SHP77 (cell line): ENCODE measurements at places on chromosomes 3 and 15.

- no peak for DNase-seq
These were observed 234.6 kb downstream of the THRB start for GRCh38 chr3:24259901-24260512.

GRCh38 chr3:135760581-135760980 is 204.9 kb upstream of the PPP2R3A start:
- no peak for DNase-seq

GRCh38 chr3:165210132-165210531 is 13.9 kb upstream of the SLITRK3 start:
- no peak for DNase-seq

DNA sequence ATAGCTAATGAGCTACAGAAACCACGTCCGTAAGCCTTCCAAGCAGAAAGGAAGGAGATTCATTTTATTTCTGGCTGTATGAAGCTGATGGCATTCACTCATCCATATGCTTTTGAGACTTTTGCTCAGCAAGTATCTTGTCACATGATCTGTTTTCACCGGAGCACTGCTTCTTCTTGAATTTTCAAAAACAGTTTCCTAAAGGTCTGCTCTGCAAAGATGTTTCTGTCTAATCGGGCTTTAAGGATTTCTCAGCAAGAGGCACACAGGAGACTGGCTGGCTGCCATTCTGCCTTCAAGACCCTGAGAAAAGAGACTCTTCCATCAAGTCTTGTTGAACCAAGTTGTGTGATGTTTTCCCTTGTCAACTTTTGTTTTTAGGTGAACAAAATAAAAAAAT is 289.6 kb upstream of the LYSMD4 start:
- no peak for DNase-seq

DNA sequence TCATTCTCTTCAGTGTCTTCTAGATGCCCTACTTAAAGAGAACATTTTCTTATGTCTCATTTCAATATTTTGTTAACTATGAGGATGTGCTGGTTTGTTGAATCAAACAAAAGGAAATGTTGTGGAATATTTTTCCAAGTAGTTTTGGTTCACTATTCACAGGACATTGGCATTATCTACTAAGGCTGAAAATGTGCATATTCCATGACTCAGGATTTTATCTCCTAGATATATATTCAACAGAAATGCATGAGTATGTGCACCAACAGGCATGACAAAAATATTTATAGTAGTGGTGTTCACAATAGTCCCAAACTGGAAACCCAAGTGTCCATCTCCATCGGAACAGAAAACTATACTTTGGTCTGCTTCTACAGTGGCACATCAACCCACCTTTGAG is 16.7 kb upstream of the NR1I2 start:
- DNase-seq, result no peak

GRCh38 chr3:16932877-16933276 is 48.1 kb downstream of the PLCL2 start:
- DNase-seq, result no peak

DNA sequence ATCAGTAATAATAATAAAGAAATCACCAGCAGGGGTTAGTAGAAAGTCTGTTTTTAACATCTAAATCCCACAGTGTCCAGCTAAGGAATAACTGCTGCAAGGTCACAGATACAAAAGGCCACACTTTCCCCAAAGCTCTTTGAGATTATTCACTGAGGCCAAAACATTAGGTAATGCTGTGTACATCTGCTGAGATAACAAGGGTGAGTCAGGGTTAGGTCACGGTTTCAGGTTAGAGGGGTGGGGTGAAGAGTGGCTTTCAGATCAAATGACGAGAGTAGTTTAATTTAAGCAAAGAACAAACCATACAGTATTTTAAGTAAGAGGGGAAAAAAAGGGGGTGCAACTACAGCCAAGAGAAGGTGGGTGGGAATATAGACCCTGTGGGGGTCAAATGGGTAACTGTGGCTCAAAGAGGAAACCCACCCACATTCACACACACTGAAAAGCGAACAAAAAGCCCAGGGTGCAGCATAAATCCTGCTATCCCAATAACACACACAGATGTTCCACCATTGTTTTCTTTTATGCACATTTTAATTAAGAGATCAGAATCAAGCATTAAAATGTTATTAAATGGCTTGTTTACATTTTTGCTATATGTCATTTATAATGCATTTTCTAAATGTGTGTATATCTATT is 412.9 kb downstream of the TIGIT start:
- DNase-seq, result no peak

DNA sequence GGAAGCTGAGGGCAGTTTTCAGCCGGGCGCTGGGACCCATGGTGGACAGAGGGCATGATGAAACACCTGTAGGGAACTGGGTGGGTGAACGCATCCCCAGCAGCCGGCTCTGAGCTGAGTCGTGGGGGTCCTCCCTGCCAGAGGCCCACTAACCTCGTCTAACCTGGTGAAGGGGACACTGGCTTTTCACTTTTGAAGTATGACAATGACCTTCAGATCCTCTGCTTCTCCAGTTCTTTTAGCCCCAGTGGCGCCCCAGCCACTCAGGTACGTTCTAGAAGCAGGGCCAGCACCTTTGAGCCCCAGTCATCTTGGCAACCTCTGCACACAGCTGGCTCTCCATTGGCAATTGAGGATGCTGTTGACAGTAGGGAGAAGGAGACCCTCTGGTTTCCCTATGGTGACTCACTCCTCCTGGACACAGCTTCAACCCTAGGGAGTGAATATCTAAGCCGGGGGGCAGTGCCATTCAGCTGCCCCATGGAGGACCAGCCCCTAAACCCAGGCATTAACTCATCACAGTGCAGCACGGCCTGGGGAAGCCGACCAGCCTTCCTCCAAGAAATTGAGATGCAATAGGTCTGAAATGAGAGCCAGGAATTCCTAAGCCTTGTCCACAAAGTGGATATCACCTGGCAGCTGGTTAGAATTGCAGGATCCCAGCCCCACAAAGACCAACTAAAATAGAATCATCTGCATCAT is 46.1 kb downstream of the CMTM6 start:
- no peak for DNase-seq

DNA sequence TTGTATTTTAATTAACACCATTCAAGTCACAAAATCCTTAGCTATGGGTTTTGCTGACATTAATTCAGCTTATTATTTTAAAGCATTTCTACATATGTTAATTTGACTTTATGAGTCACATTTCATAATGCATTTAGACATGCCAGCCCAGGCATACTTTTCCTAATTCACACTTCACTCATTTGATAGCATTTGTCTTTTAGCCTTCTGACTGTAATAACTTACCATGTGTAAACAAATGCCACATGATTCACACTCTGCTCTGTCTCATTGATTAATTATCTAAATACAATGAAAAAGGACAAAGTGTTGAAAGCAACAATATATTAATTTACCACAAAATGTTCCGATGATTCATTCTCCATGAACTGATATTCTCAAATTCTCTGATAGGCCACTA is 927.8 kb upstream of the EPHA6 start:
- no peak for DNase-seq

DNA sequence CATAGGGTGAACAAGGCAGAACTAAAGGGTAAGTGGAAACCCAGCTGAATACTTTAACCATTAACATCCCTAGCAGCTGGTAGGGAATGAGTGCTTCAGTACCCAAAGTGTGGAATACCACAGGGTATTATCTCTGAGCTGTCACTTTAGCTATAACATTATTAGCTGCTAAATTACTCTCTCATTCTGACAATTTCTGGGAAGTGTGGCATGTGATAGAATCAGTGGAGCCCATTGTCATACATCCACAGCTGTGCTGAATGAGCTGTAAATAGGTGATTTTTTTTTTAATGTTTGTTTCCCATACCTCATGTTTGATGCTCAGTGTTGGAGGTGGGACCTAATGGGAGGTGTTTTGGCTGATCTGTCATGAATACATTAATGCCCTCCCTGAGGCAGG is 894.3 kb downstream of the DIPK2A start:
- no peak for DNase-seq

GRCh38 chr3:144142151-144142840 is 170.7 kb downstream of the DIPK2A start:
- no peak for DNase-seq

- no peak for DNase-seq
These were observed 745.7 kb upstream of the CCDC54 start for GRCh38 chr3:106631373-106632108.

DNA sequence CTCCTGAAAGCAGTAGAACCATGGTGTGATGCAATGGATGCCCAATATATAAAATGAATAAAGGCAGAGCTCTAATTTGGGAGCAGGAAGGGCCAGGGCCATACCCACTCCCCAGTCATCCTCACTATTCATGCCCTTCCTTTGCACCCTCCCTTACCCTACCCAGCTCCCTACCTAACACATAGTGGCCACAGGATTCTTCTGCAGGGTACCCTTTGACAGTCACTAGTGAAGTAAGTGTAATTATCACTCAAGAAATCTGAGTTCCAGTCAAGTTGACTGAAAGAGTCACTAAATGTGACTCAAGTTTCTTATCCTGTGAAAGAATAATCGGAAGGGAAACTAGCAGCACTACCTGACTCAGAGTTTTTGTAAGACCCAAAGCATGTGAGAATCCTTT is 69.2 kb downstream of the RASA2 start:
- no peak for DNase-seq

DNA sequence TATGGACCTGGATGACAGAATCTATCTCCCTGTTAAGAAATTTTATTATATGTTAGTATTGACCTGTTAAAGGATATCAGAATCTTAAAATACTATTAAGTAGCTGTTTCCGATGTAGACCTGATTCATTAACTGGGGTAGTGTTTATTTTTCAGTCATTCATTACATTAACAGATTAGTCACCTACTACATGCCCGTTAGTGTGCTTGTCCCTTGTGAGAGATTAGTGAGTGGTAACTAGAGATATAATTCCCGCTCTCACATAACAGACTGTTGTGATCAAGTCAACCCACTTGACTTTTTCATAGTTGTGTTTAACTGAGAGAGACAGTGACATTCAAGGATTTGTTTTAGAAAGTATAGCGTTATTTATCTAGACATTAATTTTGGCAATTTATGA is 166.8 kb downstream of the TCF12 start:
- DNase-seq, result no peak

- DNase-seq, result no peak
These were observed 31.1 kb downstream of the PSTPIP1 start for GRCh38 chr15:77025941-77026411.

DNA sequence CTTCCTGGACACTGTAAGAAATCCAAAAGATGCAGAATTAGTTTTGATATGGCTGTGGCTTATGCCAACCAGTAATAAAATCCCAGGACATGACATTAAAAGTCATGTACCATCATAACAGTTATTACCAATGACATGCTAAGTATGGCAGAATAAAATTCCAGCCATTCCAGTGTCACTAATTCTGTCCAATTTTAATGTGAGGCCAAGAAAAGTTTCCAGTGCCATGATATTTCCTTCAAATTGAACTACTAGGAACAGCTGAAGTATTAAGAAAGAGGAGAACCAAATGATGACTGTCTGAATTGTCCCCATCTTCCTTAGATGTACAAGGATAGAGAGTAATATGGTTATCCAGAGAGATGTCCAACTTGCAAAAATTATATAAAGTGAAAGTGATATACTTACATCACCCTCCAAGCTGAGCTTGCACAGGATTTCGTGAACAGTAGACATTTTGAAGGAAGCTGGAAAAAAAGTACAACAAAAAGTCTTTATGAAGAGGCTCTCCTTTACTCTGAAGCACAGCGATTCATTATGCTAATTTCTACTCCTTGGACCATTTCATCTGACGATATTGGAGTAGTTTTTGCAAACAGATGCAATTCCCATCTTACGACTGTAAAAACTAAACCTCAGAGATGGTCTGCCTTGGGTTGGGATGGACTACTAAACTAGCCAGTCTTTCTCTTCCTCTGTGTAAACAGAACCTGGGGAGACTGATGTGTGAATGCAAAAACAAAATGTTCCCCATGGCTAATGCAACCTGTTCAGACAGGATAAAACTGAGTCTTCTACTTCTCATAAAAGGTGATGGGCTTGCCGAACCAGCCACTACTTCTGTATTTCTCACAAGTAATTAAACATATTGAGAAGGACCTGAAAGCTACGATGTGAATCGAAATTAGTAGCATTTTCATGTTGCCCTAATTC is 11.9 kb downstream of the ANXA2 start:
- no peak for DNase-seq

- DNase-seq, result no peak
These were observed 32.7 kb upstream of the RPS17 start for GRCh38 chr15:82572986-82573385.

DNA sequence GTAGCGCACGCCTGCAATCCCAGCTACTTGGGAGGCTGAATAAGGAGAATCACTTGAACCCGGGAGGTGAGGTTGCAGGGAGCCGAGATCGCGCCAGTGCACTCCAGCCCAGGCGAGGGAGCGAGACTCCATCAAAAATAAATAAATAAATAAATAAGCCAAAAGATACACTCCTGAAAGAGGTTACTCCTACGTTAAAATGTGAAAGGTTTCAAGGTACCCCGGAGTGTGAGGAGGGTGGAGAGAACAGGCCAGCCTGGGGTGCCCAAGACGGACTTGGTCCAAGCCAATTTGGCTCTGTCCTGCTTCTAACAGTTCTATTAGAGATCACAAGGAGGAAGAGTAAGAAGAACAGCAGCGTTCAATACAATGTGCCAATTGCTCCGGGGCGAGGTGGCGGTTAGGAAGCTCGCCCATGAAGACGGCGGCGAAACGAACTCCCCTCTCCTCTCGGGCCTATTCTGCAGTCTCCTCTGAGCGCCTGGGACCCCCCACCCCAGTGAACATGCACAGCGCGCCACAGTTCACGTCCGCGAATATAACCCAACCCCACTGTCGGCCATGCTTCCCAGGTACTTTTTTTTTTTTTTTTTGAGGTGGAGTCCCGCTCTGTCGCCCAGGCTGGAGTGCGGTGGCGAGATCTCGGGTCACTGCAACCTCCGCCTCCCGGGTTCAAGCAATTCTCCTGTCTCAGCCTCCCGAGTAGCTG is 942 bp downstream of the ELP6 start:
- DNase-seq, result peak; percentile 3

GRCh38 chr3:126439346-126439967 is 36.2 kb downstream of the ZXDC start:
- no peak for DNase-seq

DNA sequence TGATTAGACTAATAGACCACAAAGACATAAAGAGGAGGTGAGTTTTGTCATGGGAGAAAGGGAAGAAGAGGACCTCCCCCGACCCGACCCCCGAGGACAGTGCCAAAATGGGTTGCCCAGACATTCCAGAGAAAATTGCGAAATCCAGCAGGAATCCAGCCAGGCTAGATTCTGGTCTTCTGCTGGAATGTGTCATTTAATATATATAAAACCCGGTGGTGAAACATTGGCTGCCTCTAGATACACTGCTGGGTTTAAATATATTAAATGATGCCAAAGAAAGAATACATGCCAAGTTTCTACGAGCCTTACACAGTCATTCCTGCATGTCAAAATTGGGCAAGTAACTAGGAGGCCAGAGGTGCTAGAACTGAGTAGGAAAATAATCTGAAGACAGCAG is 45.3 kb upstream of the SPESP1 start:
- no peak for DNase-seq

GRCh38 chr15:58541410-58542087 is 109.8 kb downstream of the LIPC start:
- no peak for DNase-seq

- DNase-seq, result no peak
These were observed 55.1 kb upstream of the TRA2B start for GRCh38 chr3:185992831-185993374.

- no peak for DNase-seq
These were observed 457.8 kb downstream of the ROBO1 start for GRCh38 chr3:79310016-79310415.
